Stimulated activated naive B cell treated with anti-CD40 and anti-IgM and Interleukin-4, amounts not matched to agents 10 μg/mL and 1 μg/mL and 100 μg/mL, for 72 hours (primary cell): ENCODE measurements at places on chromosomes 6 and 20.

- DNase-seq = no peak
Observed at GRCh38 chr6:159061805-159062563, 17.2 kb upstream of the TAGAP start.

GRCh38 chr6:154318721-154319120, 37.9 kb downstream of the IPCEF1 start:
- no peak for DNase-seq

- no peak for DNase-seq
Observed at GRCh38 chr6:13846841-13847240, 32.5 kb upstream of the MCUR1 start.

GRCh38 chr6:36455486-36456027, 12.8 kb downstream of the KCTD20 start:
- DNase-seq = no peak

DNA sequence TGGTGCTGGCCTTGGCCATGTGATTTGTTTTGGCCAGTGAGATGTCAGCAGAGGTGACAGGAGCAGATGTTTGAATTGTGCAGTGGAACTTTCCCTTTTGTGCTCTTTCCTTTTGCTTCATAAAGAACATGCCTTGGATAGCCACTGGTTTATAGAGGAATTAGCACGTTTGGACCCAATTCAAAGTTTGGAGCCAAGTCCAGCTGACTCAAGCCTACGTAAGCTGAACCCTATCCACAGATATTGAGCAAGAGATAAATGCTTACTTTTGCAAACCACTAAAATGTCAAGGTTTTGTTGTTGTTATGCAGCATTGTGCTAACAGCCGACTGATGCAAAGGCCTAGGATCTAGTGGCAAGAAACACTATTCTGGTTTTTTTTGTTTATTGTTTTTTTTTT, 230.9 kb upstream of the CITED2 start:
- DNase-seq = no peak
